Suppressor macrophage (primary cell): ENCODE measurements at places on chromosomes 16 and 17.

GRCh38 chr17:77391668-77392375 lies 251.1 kb downstream of the SEC14L1 start:
- DNase-seq, result peak; percentile 60

DNA sequence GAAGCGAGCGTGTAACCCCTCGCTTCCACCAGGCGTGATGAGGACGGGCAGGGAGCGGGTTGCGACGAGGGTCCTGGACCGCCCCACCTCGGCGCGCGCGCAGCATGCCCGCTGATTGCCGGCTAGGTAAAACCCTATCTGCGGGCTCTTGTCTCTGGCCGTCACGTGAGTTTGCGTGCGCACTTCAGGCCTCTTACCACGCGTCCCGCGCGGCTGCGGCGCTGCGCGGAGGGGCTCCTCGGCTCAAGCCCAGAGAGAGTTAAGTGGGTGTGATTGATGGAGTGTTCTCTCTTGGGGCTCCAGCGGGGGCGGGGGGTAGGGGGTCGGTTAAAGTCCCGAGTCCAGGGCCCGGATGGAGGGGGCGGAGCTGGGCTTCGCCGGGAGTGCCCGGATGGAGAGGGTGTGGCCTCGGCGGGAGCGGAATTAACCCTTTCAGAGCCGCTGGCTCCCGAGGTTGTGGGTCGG lies 7.9 kb downstream of the KDM6B start:
- peak; percentile 92 for DNase-seq

- no peak for DNase-seq
These were observed 15.0 kb downstream of the TOP2A start for GRCh38 chr17:40402668-40403067.

DNA sequence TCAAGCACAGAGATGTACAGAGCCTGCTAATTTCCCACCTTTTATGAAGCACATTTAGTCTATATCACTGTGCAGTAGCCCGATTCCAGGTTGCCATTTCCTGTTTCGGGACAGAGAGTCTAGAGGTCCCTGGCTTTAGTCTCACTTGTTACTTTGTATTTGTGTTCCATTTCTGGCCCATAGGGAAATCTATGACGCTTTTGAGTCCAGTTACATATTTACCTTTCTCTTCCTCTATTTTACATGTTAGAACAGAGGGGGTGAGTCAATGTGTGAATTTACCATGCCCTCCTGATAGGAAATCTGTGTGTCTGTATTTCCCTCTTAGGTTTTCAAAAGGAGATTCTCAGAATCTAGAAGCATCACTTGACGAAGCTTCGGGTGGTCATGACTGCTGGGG lies 227.1 kb upstream of the ZFHX3 start:
- no peak for DNase-seq

DNA sequence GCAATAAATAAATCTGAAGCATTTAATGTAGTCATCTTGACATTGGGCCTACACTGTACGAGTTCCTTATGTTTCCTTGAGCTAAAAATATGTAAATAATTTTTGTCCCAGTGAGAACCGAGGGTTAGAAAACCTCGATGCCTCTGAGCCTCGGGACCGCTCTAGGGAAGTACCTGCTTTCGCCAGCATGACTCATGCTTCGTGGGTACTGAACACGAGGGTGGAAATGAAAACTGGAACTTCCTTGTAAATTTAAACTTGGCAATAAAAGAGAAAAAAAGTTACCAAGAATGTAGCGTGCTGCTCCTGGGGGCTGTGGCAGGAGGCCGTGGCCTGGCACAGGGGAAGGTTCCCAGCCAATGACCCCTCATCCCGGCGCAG lies 74.1 kb downstream of the SOCS1 start:
- DNase-seq, result peak; percentile 91
